Effector memory CD4-positive, alpha-beta T cell (primary cell): ENCODE measurements at places on chromosomes 6 and 20.

- no peak for DNase-seq
These were observed 301.2 kb downstream of the PLCB1 start for GRCh38 chr20:8433291-8433690.

DNA sequence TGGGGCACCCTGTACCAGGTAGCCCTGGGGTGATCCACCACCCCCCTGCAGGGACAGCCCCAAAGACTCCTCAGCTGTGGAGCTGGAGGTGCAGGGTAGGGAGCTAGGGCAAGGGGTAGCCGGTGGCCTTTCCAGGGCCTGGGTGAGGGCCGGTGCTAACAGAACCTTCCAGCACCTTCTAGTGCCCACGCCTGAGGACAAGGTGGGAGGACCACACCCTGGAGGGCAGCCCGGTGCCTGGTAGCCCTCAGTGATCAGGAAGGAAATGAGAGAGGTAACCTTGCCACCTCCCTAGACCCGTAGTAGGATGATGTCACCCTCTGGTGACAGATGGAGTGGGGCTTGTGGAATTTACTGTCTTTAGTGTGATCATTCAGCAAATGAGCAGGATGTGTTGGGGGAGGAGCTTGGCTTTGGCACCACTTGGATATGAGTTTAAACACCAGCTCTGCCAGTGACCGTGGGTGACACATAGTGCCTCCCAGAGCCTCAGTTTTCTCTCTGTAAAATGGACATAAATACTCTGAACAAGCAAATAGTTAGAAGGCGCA, 187.7 kb downstream of the NFATC2 start:
- no peak for DNase-seq

- DNase-seq, result no peak
These were observed 78.3 kb downstream of the PERP start for GRCh38 chr6:138028893-138029292.

GRCh38 chr6:135680964-135681913, 170.3 kb upstream of the PDE7B start:
- no peak for DNase-seq

DNA sequence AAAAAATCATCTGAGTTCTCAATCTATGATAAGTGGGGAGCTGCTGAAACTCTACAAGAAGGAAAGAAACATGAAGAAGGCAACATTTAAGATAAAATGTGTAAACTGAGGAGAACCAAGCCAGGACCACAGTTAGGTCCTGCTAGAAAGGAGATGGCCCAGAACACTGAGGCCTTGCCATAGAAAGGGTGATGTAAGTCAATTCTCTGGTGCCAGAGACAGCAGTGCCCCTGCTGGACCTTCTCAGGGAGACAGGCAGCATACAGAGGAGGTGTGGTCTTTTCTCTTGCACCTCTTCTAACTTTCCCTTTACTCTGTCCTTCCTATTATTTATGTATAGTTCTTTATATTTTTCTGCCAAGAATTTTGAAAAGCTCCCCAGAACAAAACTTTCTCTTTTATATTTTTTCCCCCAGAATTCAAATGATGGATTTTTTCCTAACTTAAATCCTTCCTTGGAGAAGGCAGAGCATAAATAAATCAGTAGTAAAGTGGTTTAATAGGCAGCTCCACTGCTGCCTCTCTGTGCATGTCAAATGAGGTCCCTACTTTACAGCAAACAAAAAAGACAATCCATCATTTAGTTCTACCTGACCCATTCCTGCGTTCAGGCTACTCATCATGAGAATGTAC, 9.0 kb downstream of the UQCC2 start:
- DNase-seq, result no peak

- DNase-seq, result no peak
These were observed 730.4 kb downstream of the KIF16B start for GRCh38 chr20:15842872-15843271.

- no peak for DNase-seq
These were observed 25.5 kb upstream of the FKBP1A start for GRCh38 chr20:1418350-1418749.

GRCh38 chr6:158972241-158973233, 27.5 kb downstream of the RSPH3 start:
- no peak for DNase-seq

DNA sequence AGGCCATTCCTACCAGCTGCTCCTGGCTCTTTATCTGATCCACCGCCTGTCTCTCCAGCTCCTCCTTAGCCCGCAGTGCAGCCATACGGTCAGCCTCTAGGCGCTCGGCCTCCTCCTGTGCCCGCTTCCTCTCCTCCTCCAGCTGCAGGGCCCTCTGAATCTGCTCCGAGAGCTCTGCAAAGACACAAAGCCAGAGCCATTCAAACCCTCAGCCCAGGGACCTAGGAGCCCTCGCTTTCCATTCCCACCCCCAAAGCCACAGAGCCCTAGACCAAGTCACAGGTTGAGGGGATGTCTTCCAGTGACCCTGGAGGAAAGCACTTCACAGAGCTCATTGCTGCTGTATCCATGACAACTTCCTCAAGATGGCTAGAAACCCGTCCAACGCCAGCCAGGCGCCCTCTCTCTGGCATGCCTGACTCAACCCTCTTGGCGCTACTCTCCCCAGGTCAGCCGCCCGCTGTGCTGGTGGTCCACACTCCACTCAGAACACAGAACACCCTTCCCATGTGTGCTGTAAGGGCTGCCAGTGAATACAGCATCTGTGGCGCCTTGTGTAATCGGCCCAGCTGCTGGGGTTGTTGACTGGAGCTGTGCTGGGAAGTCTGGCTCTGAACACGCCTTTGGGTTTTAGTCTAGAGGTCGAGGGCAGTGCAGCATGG, 49.3 kb downstream of the EZR start:
- DNase-seq, result no peak

DNA sequence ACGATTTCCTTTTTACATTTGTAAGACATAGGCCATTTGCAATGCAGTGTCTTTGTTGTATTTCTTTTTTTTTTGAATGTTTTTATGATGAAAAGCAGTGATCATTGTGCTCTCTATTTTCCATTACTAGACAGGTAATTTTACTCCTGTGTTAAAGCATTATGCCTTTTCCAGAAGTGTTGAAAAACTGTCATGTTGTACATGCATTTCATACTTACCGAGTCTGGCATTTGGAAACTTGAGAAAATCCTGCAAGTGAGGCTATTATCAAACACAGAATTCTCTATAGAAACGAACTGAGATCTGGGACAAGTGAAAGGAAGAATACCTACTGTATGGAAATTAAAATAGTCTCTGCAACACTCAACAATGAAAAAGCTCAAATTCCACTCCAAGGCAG, 78.6 kb upstream of the CNR1 start:
- no peak for DNase-seq

DNA sequence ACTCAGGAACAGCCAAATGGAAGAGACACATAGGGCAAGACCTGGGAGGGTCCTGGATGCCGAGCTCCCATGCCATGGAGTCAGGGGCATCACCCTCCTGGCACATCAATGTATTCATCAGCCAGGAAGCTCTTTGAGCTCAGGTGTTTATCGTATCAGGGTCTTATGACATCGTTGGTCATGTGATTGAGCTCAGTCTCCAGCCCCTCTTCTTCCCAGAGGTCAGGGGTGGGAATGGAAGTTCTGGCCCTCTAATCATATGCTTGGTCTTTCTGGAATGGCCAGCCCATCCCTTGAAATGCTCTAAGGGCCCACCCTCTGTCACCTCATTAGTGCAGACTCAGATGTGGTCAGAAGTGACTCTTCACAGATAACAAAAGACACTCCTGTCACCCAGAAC, 52.4 kb upstream of the TULP4 start:
- DNase-seq, result no peak

DNA sequence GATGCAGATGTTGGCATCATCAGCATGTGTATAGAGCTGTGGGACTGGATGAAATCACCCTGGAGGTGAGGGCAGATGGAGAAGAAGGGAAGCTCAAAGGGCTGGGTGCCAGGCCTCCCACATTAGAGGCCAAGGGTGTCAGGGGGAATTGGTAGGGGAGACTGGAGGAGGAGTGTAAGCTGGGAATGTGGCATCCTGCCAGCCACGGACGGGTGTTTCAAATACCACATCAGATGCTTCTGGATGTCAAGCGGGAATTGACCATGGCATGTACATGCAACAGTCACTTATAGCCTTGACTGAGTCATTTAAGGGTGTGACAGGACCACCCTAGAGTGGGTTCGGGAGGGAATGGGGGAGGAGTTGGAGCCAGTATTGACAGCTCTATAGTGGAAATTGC, 9.6 kb downstream of the ERGIC3 start:
- no peak for DNase-seq
